ENCODE measurements at places on chromosomes 3 and 15.

- no peak for DNase-seq
Measured at GRCh38 chr3:43331381-43331780, 45.0 kb downstream of the SNRK start.

GRCh38 chr3:2735392-2735894, 374.7 kb downstream of the IL5RA start:
- DNase-seq = no peak

DNA sequence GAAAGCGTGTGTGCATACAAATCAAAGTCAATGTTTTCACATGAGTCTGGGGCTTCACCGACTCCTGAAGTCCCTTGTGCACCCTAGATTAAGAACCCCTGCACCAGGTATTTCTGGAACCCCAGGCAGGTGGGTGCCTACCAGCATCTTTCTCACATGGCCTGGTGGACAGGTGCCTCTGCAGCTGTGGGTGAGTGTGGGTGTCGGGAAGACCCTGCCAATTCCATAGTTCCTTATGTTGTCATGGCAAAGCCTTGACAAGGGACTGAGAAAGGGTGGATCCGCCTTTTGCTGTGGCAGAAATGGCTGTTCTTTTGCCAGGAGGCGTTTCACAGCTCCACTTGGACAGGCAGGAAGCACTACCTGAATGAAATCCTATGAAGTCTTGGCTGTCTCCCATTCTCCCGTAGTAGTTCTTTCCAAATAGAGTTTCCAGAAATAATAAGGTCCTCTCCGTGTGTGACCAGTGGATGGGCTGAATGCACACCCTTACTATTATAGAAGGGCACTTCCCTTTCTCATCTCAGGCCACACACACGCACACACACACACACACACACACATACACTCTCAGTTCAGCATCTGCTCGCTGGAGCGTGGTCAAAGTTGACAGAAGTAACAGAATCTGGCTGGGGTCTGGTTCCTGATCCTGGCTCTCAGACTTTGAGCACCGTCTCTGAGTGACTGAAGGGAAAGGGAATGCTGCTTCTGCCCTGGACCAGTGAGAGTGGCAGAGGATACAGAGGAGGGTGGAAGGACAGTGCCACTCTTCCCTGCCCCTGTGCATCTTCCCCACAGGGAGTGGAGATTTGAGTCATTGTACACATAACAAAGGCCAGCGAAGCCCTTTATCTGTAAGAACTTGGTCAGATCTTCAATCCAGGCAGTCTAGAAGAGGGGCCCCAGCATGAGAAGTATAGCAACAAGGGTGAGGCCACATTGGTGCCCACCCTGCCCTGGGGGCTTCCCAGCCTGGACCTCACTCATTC, 38.7 kb downstream of the PDIA5 start:
- no peak for DNase-seq

DNA sequence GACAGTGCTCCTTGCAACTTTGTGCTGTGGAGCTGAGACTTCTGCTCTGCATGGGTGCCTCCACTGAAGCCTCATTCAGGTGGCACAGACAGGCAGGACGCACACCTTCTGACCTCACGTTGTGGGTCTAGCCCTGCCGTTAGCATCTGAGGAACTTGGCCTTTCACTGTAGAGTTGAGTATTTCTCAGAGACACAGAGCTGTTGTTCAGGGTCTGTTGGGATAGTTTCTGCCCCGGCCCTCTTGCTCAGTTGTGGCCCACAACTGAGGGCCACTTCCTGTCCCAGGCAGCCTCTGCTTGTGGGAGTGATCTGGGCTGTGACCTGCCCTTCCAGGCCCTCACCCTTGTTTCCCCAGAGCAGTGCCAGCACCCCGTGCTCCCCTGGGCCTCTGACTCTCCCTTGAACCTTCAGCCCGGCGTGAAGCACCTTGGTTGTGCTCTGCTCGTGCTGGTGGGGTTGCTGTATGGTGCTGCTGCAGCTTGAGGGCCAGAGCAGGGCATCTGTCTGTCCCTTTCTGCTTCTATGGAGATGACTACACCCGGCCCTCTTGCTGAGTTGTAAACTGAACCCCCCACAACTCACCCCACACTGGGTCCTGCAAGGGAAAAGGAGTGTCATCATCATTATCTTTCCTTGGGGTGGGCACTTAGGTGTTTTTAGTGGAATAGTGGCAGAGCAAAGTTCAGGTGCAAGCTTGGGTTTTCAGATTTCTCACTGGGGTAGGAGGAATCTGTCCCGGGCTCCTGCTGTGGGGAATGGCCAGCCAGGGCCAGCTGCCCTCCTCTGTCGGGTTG, 11.7 kb downstream of the BAHD1 start:
- no peak for DNase-seq

DNA sequence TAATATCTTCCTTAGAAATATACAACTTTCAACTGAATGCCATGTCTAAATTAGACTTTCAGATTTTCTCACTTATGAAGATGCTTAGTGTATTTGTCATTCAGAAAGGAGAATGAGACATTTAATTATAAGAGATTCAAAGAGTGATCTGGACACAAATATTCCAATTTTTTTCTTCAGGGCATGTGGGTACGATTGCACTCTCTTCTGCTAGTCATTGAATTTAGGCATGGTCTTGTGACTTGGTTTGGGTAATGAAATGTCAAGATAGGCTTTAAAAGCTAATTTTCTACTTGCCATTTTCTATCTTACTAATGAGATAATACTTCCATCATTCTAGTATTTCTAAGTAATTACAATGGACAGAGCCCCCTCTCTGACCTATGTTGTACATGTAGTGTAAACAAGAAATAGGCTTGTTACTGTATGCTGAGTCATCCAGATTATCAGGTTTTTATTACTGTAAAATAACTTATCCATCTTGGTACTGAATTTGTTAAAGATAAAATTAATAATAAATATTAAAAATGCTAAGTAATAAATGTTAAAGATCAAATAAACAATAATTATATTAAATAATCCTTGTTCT, 770.8 kb upstream of the BCHE start:
- no peak for DNase-seq

- DNase-seq = no peak
Measured at GRCh38 chr3:155064920-155065319, 15.2 kb upstream of the MME start.

DNA sequence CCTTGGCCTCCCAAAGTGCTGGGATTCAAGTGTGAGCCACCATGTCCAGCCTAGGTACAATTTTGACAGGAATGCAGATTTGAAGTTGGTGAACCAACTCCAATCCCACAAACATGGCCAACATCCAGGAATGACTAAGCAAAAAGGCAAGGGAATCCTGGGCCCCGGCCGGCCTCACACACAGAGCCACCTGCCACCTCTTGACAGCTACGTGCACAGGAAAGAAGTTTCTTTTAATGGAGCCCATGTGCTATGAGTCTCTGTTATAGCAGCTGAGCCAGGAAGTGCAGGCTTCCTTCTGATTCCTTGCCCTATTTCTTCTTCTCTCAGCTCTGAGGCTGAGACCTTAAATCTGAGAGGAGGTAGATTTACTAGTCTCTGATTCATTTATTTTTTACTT, 8.8 kb downstream of the TMEM40 start:
- no peak for DNase-seq

DNA sequence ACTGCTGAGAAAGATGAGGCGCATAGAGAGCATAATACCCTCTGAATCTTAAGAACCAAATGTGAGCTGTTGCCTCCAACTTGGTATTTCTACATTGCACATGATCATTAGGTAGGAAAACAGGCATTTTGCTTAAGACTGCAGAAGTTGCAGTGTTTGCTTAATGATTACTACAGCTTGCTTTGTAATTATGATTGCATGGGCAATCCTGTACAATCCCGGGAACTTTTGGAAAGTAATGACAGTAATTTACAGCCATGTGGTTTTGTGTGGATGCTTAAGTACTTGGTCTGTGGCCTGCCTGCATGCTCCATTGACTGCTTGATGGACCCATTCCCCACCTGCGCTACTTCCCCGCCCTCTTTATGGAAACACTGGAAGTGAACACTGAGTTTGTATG, 301.1 kb downstream of the DIPK2A start:
- DNase-seq = no peak

GRCh38 chr3:4593014-4593413, 99.9 kb downstream of the ITPR1 start:
- DNase-seq = no peak

DNA sequence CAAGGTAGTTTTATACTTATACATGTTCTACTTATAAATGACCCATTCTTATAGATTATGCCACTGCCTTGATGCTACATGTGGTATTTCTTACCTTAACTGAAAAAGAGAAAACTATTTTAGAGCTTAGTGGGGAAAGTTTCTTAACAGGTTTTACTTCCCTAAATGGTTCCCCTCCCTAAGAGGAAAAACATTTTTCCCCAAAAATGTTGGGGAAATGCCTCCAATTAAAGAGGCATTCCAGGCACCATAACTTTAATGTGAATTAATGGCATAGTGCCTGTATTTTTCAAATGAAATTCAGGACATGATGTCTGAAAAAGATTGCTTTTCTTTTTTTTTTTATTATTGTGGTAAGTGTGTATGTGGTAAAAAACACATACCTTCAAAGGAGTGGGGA, 22.6 kb downstream of the GOLM2 start:
- DNase-seq = no peak

GRCh38 chr15:96687388-96688107, 357.0 kb downstream of the NR2F2 start:
- no peak for DNase-seq

DNA sequence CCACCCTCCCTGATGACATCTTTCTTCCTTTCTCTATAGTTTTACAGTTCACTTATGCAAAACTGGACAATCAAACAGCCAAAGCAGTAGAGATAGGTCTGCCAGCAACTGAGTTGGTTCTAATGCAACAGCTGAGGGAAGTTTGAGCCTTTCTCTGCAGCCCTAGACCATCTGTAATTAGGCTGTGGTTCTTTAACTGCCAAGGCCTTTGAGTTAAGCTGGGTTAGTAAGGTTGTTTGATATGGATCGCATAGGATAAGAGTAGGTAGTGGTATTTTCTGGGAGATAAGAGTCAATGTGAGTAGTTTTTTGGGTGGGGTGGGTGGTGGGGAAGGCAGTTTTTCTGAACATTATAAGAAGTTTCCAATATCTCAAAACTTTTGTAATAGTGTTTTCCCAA, 3.0 kb downstream of the RPL39L start:
- DNase-seq = no peak

DNA sequence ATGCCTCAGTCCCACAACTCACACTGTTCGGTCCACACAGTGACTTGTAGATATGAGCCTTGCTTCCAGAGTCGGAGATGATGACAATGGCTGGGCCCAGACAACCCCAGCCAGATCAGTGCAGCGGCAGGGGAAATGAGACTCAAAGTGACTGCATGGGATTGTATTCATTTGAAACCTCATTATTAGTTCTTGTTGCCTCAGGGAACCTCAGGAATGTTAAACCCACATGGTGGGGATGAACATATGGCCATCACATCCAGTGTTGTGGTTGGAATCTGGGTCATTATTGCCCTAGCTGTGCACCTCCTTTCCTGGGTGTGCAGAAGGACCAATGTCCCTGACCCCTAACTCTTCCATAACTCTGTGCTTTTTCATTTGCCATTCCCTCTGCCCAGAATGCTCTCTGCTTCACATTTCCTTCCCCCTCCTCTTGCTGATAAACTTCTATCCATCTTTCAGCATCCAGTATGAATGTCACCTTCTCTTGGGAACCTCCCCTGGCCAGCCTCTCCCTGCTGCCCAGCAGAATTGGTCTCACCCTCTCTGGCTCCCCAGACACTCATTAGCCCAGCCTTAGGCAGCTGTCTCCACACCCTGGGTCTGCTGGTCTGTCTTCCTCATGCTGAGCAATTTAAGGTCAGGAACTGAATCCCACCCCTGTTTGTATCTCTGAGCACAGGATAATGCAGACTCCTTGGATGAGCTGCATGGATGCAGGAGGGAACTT, 67.0 kb upstream of the TNFAIP8L3 start:
- DNase-seq = no peak

GRCh38 chr15:39459548-39459947, 121.3 kb upstream of the THBS1 start:
- DNase-seq = no peak
